Choroid plexus epithelial cell (primary cell): ENCODE measurements at places on chromosomes 13 and 19.
A peak's percentile ranks its signal among the peaks of the same experiment; 100 is the strongest.

GRCh38 chr13:71867131-71867814 is at the start of gene DACH1:
DACH1 (minus strand) TSS chr13:71867204.
- peak; percentile 62 for DNase-seq

DNA sequence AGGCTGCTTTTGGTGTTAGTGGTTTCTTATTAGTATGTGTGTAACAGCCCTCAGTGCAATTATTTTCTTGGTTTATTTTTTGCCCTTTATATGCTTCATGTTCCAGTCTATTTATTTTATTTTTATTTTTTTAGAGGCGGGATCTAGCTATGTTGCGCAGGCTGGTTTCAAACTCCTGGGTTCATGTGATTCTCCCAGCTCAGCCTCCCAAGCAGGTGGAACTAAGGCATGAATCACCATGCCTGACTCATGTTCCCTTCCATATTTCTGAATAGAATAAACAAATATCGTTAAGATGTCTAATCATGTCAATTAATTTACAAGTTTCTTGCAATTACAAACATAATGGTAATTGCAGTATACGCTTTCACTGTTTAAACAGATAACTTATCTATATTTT is 11.7 kb downstream of the SKA3 start:
- DNase-seq, result peak; percentile 40

DNA sequence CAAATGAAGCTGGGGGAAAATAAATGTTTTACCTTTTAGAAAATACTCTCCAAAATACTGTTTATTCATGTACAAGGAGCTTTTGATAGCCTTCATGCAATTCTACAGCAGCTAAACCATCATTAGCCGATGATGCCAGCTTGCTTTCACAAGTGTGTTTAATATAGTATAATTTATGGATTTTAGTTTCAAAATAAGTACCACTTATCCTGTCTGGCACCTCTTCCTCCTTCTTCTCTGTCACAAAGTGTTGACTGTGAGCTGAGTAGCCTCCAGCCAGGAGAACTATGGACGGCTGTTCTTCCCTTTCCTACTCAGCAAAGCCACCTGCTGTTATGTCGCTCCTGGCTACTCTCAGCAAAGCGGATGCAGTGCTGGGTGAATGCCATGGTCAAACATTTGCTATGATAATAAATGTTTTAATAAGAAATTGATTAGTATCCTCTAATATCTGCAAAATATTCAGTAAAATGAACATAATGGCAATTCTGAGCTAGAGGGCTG is 238.2 kb downstream of the LIG4 start:
- DNase-seq, result no peak

DNA sequence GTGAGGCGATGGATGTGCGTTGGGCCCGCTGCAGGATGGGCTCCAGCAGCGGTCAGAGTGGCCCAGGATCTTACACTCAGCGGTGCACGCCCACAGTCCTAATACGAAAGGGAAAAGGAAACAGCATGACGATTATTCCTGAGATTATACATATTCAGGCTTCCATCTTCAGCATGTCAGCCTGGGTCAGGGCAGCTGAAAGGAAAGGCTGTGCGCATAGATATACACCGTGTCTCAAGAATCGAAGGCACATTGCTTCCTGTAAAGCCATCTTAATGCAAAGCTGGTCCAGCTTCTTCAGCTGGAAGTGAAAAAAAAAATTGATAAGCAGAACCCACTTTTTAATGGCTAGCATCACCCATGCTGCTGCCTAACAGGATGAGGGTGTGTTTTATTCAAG is 3.6 kb downstream of the PCDH8 start:
- DNase-seq, result no peak

DNA sequence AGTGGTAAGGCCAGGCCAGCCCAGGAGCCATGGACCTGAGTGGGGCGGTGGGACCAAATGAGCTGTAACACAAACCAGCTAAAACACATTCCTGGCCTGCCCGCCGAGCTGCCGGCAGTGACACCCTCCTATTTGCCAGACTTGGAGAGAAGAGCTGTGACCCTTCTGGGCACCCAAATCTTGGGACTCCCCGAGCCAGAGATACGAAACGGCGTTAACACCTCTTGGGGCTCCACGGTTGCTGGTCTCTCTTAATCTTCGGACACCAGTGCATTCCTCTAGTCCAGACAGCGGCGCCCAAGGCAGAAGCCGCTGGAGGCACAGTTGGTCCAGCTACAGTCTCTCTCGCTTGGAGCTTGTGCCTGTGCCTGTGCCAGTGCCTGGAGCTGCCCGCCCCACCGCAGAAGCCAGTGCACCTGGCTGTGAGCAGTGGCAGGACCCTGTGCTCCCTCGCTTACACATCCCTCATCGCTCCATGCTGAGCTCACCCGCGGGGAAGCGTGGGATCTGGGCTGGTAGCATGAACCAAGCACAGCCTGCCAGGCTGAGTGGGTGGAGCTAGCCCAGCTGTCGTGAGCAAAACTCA is 147.2 kb upstream of the KLHL1 start:
- DNase-seq, result no peak

GRCh38 chr19:45781214-45782161 is 802 bp downstream of the DMPK start:
- no peak for DNase-seq
